ENCODE measurements at places on chromosomes 16 and 17. TPM values are rescaled to one million over a fixed set of nuclear protein-coding genes. Genes with fewer than 3 reads are reported as not detected.

GRCh38 chr17:55121268-55121667 lies 143.5 kb upstream of the HLF start:
- no peak for DNase-seq

HOXB5 gene
- polyA plus RNA-seq = 35.8 TPM

DNA sequence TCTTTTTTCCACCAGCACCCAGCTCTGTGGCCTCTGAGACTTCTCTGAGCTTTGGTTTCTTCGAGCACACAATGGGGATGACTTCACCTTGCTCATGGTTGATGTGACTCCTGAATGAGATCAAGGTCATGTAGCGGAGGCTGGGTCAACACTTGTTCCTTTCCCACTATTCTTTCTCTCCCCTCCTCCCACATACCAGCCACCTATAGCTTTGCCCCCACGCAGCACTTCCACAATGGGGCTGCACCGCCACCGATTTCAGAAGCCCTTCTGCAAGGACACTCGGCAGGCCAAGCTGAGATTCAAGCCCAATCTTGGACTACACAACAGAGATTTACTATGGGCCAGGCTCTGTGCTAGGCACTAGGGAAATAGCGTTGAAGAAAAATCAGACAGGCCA lies 14.4 kb downstream of the TRIM25 start:
- DNase-seq = no peak

RTN4RL1 gene
- polyA plus RNA-seq = 0.52 TPM

PIGW gene
- 5.9 TPM for polyA plus RNA-seq

DNA sequence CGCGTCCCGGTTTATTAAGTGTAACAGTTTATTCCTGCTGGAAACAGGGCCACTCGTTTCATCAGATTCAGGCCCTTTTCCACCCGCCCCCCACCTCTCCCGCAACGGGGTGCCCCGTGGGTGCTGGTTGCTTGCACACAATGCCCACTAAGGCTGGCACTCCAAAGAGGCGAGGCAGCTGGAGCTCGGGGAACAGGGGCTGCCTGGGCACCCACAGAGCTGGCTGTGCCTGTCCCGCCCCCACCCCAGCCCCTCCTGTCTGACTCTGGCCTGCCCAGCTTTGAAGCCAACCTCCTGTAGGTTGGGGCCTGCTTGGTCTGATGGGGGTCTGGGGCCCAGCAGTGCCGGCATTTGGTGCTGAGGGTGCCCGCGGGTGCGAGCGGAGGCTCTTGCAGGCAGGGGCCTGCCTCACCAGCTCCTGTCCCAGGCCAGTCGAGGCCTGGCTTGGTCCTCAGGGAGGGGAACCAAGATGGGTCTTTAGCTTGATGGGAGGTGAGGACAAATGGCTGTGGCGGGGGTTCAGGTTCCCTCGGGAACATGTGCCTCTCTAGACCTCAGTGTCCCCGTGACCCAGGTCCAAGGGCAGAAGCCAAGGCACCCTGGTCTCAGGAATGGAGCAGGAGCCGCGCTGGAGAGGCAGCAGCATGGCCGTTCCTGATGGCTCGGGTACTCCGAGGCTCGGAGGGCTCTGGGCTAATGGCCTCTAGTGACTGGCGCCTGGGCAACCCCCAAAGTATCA lies 20.1 kb downstream of the MYBBP1A start:
- no peak for DNase-seq

DNA sequence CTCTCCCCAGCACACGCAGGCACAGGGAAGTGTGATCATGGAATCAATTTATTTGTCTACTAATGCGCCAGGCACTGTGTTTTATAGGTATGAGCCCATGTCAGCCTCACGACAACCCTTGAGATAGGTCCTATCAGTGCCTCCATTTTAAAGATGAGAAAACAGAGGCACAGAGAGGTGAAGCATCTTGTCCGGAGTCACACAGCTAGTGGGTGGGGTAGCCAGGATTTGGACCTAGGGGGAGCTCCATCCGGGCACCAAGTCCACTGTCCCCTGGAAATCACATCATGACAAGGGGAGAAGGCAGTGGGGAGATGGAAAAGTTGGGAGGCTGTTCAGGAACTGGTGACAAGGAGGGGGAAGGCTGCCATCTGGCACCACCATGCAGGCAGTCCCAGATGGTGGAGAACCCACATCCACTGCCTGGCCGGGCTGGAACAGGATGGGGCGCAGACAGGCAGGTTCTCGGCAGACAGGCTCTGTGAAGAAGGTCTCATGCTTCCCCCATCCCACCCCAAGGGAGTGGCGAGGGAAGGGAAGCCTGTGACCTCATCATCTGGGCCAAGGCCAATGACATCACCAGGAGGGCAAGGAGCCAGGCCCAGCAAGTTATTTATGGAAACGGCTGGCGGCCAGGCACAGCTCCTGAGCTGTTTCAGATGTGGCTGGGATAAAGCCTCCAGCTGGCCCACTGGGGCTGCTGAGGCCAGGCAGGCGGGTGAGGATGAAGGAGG lies 126.0 kb upstream of the SDK2 start:
- DNase-seq = peak; percentile 94

DNA sequence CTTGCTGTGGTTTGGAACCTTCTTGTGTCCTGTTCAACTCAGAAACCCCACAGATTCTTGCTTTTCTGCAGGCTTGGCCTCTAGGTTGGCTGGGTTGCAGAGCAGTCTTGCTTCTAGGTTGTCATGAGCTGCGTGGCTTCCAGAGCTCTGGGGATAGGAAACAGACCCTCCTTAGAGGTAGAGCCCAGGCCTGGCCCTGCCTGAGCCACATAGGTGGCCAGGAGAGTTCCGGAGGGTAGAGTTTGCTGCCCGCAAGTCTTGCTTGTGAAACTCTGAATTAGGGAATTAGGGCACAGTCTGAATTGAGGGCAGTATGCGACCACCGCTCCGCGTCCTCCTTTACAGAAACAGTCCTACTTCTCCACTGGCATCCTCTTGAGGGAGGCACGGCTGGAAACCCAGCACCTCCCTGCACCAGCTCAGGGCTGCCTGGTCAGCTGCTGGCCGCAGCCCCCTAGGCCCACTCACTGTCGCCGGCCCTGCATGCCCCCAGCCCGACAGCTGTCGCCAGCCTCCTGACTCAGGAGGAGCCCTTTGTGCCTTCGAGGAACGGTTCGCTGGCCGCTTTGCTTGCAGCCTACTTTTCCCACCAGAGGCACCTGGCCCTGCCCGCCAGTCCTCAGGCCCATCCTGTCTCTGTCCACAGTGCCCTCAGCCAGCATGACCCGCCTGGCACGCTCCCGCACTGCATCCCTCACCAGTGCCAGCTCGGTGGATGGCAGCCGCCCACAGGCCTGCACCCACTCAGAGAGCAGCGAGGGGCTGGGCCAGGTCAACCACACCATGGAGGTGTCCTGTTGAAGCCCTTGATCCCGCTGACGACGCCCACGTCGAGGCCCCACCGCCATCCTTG lies 4.3 kb upstream of the SETD6 start:
- DNase-seq = no peak

MYH2 gene
- not detected for polyA plus RNA-seq

- no peak for DNase-seq
These were observed 80.8 kb downstream of the ZDHHC7 start for GRCh38 chr16:84930298-84931106.

CXCL16 gene
- polyA plus RNA-seq = 14.3 TPM

DNA sequence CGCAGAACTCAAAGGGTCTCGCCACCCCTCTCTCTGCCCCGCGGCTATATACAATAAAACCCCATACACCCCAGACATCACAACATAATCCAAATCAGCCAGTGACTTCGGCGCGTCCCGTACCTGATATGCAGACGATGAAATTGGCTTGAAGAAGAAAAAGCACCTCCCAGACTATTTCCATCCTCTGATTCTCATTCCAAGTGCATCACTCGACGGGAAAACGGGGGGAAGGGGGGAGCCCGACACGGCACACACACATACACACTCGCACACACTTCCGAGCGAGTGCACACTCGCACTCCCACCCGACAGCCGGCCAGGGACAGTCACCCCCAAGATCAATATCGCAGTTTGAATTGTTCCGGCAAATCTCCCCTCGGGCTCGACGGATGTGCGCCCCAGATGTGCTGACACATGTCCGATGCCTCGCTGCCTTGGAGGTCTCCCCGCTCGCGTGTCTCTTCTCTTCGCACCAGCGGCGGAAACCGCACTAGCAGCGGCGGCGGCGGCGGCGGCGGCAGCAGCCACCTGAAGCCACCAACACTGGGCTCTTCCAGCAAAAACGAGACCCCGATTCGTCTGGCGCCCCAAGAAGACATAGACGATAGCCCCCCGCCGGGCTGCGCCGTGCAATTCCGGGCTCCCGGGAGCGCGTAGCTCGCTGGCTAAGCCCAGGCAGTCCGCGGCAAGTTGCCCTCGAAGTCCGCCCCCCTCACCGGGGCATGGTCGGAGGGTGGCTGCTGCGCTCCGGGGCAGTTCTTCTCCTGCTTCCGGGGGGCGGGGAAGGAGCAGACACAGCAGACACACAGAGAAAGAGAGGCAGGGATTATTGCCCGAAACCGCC lies 688 bp downstream of the CA10 start:
- no peak for DNase-seq

GRCh38 chr17:61411011-61411260 lies 11.3 kb downstream of the TBX2 start:
- DNase-seq = no peak

TMEM114 gene
- not detected for polyA plus RNA-seq

DNA sequence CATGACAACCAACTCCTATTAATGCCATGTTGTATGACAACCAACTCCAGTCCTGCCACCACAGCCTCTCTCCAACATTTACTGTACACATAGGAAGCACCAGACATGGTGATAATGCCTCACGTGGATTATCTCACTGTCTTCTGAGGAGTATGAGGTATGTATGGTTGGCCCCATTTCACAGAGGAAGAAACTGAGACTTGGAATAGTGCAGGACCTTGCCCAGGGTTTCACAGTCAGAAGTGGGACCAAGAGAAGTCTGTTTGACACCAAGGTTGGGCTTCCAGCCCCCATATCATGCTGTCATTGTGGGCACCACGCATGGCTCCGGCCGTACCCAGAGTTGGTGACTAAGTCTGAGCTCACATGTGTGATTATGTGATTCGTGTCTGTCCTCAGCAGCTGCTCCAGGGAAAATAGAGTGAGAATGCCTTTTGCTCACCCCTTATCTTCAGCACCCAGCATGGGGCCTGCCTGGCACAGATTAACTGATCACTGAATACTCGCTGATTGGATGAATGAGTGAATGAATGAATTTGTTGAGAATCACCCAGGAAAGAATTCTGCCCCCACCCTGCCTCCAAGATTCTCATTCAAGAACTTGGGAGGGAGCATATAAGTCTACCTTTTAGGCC lies 204.1 kb upstream of the NLRP1 start:
- no peak for DNase-seq

- no peak for DNase-seq
These were observed 674.0 kb upstream of the SOX9 start for GRCh38 chr17:71446645-71447437.

DNA sequence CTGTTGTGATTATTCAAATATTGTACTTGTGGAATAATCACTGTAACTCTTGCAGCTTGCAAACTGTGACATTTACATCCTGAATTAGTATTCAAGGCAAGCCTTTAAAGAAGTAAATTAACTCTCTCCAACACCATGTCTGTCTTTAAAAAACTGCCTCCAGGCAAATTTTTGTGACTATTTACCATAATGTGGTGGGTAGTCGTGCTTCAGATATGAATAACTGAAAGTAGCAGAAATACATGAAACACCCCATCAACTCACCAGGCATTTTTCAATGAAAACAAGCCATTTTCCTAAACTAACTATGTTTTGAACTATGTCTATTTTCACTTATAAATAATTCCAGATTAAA lies 217.4 kb upstream of the PSMD7 start:
- no peak for DNase-seq

ITGA2B gene
- polyA plus RNA-seq = 8.1 TPM

DNA sequence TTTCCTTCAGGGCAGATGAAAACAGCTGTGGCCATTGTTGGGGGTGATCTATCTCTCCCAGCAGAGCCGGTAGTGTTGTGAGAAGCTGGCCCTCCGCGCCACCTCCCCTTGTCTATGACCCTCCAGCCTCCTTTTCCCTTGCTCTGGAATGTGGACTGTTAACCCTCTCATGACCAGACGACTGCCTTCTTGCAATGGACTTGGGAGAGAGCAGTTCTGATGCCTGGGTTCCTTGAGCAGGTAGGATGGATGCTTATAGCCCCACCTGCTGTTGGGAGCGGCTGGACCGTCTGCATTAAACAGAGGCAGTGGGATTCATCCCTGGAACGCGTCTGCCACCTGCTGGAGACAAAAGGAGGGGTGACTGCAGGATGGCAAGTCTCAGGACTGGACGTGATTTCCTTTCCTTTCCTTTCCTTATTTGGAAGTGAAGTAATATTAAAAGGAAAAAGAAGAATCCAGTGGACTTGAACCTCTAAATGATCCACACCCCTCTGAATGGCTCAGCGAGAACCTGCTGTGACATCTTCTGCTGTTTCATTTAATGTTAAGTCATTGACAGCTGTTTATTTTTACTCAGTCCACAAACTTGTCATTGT lies 1.8 kb upstream of the SOST start:
- DNase-seq = peak; percentile 92

GRCh38 chr17:12310811-12311210 lies 290.1 kb downstream of the MAP2K4 start:
- DNase-seq = no peak

- peak; percentile 13 for DNase-seq
These were observed 983 bp downstream of the VAT1L start for GRCh38 chr16:77789085-77790008.

DNA sequence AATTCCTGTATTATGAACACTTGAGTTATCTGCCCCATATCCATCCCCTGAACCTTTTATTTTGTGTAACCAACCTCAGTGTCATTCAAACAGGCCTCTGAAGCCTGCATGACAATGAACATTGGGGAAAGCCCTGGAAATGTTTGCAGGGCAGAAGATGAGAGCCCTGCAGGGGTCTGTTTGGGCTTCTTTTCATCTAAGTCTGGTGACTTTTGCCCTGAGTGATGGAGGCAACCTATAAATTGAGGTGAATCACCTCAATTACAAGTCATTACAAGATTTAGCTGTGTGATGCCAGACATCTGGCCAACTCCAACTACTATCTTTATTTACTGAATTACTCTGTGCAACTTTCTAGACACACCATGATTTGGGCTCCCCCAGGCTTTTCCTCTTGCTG lies 189.2 kb downstream of the MAF start:
- DNase-seq = no peak

- DNase-seq = no peak
These were observed 101.9 kb downstream of the KCNJ2 start for GRCh38 chr17:70271200-70271599.

GRCh38 chr17:78258323-78259191 lies 27.1 kb downstream of the TMEM235 start:
- peak; percentile 80 for DNase-seq

IRX5 gene
- polyA plus RNA-seq = 25.0 TPM

DNA sequence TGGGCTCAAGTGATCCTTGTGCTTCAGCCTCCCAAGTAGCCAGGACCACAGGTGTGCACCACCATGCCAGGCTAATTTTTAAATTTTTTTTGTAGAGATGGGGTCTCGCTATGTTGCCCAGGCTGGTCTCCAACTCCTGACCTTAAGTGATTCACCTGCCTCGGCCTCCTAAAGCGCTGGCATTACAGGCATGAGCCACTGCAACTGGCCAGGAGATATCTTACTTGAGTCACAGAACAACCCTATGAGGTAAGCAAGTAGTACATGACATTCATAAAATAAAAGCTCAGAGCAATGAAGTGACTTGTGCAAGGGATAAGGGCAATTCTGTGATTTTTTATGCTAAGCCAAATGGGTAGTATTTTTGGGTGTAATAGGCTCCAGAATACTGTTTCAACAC lies 57.3 kb downstream of the CDC27 start:
- no peak for DNase-seq

- no peak for DNase-seq
These were observed 36.7 kb downstream of the SMG6 start for GRCh38 chr17:2266865-2267228.

Measured in left lung (tissue), 14 donors.